CD4-positive, alpha-beta T cell (primary cell): ENCODE measurements at places on chromosomes 11 and 22. TPM values are rescaled to one million over a fixed set of nuclear protein-coding genes. Genes with fewer than 3 reads are reported as not detected.

GRCh38 chr11:76524919-76525318, 80.1 kb downstream of the EMSY start:
- no peak for DNase-seq

GRCh38 chr11:79956061-79956460, 515.2 kb upstream of the TENM4 start:
- no peak for DNase-seq

- no peak for DNase-seq
Observed at GRCh38 chr11:74639533-74639932, 47.2 kb downstream of the POLD3 start.

- no peak for DNase-seq
Observed at GRCh38 chr22:47446331-47446730, 683.9 kb downstream of the TBC1D22A start.

- DNase-seq = no peak
Observed at GRCh38 chr22:43772831-43773230, 39.3 kb downstream of the EFCAB6 start.

- no peak for DNase-seq
Observed at GRCh38 chr11:13386567-13386966, 76.5 kb downstream of the BTBD10 start.

DNA sequence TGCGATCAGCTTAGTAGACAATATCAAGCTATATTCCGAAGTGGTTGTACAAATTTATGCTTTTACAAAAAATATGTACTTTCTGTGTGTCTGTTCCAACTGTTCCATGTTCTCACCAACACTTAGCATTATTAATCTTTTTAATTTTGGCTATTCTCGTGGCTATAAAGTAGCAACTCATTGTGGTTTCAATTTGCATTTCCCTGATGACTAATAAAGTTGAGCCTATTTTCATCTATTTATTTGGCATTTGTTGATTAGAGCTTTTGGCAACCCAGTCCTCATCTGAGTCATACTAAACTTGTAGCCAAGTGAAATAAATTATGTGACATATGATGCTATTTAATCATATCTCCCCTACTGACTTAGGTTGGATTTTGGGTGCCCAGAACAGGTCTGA, 115.9 kb downstream of the FBXO7 start:
- DNase-seq = no peak

The MISFA gene
- total RNA-seq = 0.56 TPM

The TBX10 gene
- total RNA-seq = not detected

The EXPH5 gene
- total RNA-seq = 2.0 TPM

The GRM5 gene
- not detected for total RNA-seq

The PKNOX2 gene
- total RNA-seq = not detected

The CPT1B gene
- 59.1 TPM for total RNA-seq

The CATSPERZ gene
- not detected for total RNA-seq
